ENCODE measurements at places on chromosomes 4 and X.

- DNase-seq: no peak
- H3K27ac ChIP-seq: no peak overlapping the region
- H3K27me3 ChIP-seq: no peaks in the 10 kb centered on the region
- no peaks in the 10 kb centered on the region for H3K36me3 ChIP-seq
- no peak overlapping the region for H3K4me3 ChIP-seq
These were observed 292.0 kb downstream of the CCSER1 start for GRCh38 chr4:90419124-90419711.

- no peak overlapping the region for H3K27ac ChIP-seq
- DNase-seq: no peak
- H3K36me3 ChIP-seq: no peaks in the 10 kb centered on the region
- H3K27me3 ChIP-seq: no peaks in the 10 kb centered on the region
- no peaks in the 10 kb centered on the region for H3K4me1 ChIP-seq
- H3K4me3 ChIP-seq: no peak overlapping the region
These were observed 505.6 kb downstream of the STIM2 start for GRCh38 chr4:27366104-27366823.

DNA sequence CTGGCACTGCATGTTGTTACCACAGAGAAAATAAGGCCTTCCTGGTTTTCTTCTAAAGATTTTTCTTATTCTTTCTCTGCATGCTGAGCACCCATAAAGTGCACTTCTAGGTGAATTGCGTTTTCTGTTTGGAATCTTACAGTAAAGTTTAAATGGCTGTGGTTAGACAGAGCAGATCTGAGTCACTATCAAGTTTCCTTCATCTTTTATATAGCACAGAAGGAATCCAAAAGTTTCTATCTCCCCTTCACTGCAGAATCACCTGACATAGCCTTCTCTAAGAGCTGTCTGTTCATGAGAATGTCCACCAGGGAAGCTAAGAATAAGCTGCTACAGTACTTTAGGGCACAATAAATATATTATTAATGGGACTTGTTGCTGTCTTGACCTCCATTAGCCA, 455.5 kb upstream of the FAM241A start:
- no peaks in the 10 kb centered on the region for H3K4me1 ChIP-seq
- H3K4me3 ChIP-seq: no peak overlapping the region
- no peaks in the 10 kb centered on the region for H3K36me3 ChIP-seq
- no peak overlapping the region for H3K27ac ChIP-seq
- no peak for DNase-seq

GRCh38 chrX:15680401-15680800, 15.8 kb upstream of the CLTRN start:
- peaks cover 7% of the 10 kb centered on the region for H3K36me3 ChIP-seq
- H3K27ac ChIP-seq: no peak overlapping the region

DNA sequence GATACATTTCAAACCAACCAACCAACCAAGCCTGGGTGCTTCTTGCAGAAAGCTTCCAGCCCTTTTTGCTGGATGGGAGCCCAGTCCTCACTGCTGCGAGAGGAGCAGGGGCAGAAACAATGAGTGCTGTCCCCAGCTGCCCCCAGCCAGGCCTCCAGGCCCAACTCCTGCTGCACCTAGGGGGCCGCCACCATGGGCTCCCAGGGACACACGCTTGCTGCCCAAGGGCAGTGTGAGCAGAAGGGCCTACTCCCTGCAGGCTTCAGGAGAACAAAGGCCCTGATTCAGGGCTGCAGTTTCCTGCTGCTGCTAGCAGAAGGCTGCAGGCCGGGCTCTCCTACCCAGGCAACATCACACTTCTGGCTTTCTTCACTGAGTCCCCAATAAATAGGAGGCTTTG, 37.7 kb upstream of the ENPP6 start:
- H3K4me1 ChIP-seq: no peaks in the 10 kb centered on the region

GRCh38 chrX:349196-349595, 30.6 kb upstream of the GTPBP6 start:
- H3K4me1 ChIP-seq: no peaks in the 10 kb centered on the region
- H3K4me3 ChIP-seq: no peak overlapping the region
- no peak for DNase-seq
- H3K36me3 ChIP-seq: no peaks in the 10 kb centered on the region
- H3K27me3 ChIP-seq: no peaks in the 10 kb centered on the region
- H3K27ac ChIP-seq: no peak overlapping the region

DNA sequence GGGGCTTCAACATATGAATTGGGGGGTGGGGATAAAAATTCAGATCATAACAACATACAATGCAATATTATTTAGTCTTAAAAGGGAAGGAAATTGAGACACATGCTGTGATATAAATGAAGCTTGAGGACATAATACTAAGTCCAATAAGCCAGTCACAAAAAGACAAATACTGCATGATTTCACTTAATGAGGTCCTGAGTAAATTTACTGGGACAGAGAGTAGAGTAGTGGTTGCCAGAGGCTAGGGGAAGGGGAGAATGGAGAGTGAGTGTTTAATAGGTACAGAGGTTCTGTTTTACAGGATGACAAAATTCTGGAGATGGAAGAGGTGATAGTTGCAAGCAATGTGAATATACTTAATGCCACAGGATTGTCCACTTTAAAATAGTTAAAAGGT, 89.2 kb upstream of the RAPGEF2 start:
- DNase-seq: no peak
- no peaks in the 10 kb centered on the region for H3K36me3 ChIP-seq
- H3K4me3 ChIP-seq: no peak overlapping the region
- peaks cover 13% of the 10 kb centered on the region for H3K4me1 ChIP-seq
- H3K27me3 ChIP-seq: no peaks in the 10 kb centered on the region

DNA sequence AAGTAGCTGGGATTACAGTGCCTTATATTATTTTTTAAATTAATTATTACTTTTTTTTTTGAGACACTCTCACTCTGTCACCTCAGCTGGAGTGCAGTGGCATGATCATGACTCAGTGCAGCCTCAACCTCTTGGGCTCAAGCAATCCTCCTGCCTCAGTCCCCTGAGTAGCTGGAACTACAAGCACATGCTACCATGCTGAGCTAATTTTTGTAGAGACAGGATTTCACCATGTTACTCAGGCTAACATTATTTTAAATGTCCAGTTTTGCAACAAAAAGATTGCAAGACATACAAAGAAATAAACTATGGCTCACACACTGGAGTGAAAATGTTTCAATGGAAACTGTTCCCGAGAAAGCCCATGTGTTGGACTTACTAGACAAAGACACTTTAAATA, 59.2 kb downstream of the MND1 start:
- H3K27ac ChIP-seq: no peak overlapping the region
- no peak for DNase-seq
- no peaks in the 10 kb centered on the region for H3K27me3 ChIP-seq
- no peak overlapping the region for H3K4me3 ChIP-seq
- peaks cover 4% of the 10 kb centered on the region for H3K4me1 ChIP-seq

DNA sequence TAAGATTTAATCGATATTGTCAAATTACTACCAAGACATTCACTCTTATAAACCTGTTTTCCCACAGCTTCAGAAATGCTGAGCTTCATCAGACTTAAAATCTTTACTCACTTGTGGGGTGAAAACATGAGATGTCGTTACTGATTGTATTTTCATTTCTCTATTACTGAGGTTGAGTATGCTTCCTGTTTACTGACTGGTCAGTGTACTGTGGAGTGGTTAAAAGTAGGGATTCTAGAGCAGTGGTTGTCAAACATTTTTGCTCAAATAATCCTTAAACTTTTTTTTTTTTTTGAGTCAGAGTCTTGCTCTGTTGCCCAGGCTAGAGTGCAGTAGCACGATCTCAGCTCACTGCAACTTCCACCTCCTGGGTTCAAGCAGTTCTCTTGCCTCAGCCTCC, 50.3 kb downstream of the NSUN7 start:
- H3K4me3 ChIP-seq: no peak overlapping the region
- H3K4me1 ChIP-seq: no peaks in the 10 kb centered on the region
- no peaks in the 10 kb centered on the region for H3K27me3 ChIP-seq
- no peak for DNase-seq
- H3K27ac ChIP-seq: no peak overlapping the region
- no peaks in the 10 kb centered on the region for H3K36me3 ChIP-seq

- no peaks in the 10 kb centered on the region for H3K36me3 ChIP-seq
- no peak overlapping the region for H3K4me3 ChIP-seq
- no peak for DNase-seq
- H3K27me3 ChIP-seq: no peaks in the 10 kb centered on the region
- H3K4me1 ChIP-seq: peaks cover 19% of the 10 kb centered on the region
- peak overlapping the region; percentile 88 for H3K27ac ChIP-seq
These were observed 36.3 kb upstream of the TENM3 start for GRCh38 chr4:182206916-182207315.

DNA sequence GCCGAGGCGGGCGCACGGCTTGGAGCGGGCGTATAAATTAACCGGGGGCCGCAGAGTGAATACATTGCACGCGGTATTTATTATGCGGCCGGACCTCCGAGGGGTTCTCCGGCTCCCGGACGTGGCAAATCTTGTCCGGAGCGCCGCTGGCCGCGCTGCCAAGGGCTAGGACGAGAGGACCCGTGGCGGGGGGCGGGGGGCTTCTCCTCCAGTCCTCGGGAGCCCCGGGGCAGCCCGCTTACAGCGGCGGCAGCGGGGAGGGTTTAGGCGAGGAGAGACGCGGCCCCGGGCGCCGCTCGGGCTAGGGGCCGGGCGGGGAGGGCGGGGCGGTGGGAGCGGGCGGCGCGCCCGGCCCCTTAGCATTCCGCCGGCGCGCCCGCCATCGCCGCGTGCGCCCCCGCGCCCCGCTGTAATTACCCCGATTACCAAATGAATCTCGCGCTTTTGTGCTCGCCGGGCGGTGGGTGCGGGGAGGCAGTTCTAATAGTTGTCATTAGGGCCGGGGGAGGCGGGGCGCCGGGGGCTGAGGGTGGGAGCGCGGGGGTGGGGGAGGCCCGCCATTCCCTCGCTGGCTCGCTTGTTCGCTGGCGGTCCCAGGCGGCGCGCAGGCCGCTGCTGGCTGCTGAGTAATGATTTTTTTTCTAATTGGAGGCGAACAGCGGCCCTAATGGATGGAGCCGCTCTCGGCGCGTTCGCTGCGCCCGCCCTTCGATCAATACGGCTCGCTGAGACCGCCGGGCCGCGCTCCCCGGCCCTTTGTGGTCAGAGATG, 276.6 kb downstream of the BCOR start:
- no peaks in the 10 kb centered on the region for H3K4me1 ChIP-seq
- H3K36me3 ChIP-seq: no peaks in the 10 kb centered on the region
- H3K27ac ChIP-seq: no peak overlapping the region
- DNase-seq: no peak

GRCh38 chr4:25955705-25956104, 41.7 kb downstream of the SMIM20 start:
- DNase-seq: no peak
- no peak overlapping the region for H3K27ac ChIP-seq
- no peaks in the 10 kb centered on the region for H3K36me3 ChIP-seq
- peaks cover 3% of the 10 kb centered on the region for H3K4me1 ChIP-seq

DNA sequence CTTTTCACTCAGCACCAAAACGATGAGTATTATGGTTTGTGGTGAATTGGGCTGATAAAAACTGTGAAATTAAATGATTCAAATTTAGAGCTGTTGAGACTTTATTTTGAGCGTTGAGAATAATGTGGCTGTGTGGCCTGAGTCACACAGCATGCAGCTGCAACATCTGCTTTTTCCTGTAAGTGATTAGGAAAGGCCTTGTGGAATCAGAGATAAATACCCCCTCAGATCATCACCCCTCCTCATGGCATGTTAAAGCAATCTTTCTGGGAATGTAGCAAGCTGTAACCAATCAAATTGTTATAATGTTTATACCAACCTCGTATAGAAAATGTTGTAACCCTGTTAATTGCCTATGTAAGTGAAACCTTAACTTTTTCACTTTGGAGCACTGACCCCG, 90.0 kb upstream of the GRPR start:
- no peaks in the 10 kb centered on the region for H3K36me3 ChIP-seq
- no peak overlapping the region for H3K4me3 ChIP-seq
- DNase-seq: no peak
- no peak overlapping the region for H3K27ac ChIP-seq
- H3K4me1 ChIP-seq: no peaks in the 10 kb centered on the region

DNA sequence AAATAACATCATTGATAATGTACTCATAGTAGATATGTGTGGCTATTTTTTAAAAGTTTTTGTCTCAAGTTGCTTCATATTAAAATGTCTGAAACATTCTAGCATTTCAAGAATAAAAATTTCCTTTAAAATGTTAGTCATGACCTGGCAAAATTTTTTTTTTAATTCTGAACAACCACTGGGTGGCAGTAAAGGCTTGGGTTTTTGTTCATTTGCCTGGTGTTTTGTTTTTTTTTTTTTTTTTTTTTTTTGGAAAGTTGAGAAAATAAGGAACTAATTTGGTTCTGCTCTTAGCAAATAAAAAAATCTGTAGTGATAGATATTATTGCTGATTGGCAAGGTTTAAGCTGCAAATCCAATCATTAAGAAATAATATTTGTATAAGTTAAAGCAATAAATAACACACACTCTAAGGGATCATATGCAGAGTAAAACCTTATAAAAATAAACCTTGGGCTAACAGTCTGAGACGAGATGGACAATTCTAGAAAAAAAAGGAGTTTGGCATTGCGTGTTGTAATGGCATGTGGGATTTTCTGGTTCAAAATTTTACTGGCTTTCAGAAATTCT, 81.4 kb downstream of the CEP44 start:
- DNase-seq: no peak
- no peaks in the 10 kb centered on the region for H3K4me1 ChIP-seq
- H3K36me3 ChIP-seq: no peaks in the 10 kb centered on the region
- H3K27ac ChIP-seq: no peak overlapping the region
- H3K27me3 ChIP-seq: no peaks in the 10 kb centered on the region
- H3K4me3 ChIP-seq: no peak overlapping the region

DNA sequence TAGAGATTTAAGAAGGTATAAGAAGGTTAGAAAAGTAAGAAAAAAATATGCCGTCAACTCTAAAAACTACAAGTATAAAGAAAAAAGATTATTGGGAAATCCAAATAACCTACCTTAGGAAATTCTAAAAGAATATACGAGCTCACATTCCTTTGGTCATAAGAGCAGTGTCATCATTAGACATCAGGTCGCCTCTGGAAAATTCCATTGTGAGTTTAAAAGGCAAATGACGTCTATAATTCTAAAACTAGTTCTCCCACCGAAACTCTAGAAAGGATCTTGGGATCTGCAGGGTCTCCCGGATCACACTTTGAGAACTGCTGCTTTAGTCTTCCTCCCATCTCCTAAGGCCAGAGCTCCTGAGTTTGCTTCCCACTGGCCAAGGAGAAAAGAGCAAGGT, 518 bp upstream of the SAT1 start:
- peak overlapping the region; percentile 41 for H3K4me3 ChIP-seq
- peaks cover 19% of the 10 kb centered on the region for H3K4me1 ChIP-seq
- H3K27me3 ChIP-seq: no peaks in the 10 kb centered on the region
- H3K27ac ChIP-seq: peak overlapping the region; percentile 81

DNA sequence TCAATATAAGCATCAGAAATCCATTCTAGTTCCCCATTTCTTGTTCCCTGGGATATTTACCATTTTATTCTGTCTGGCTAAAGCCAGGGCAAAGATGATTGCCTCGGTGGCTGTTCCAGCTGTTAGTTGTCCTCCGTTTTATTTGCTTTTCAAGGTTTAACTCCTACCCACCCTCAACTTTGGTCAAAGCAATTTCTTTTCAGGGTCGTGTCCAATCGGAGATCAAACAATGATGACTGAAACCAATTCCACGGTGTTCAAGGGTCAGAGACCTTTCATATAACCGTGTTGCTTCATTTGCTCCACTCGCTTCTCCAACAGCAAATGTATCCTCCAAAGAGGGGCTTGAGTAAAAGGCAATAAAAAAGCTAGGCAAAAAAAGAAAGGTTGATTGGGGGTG, 193.5 kb upstream of the FTHL17 start:
- no peak overlapping the region for H3K27ac ChIP-seq
- peak overlapping the region; percentile 35 for H3K4me3 ChIP-seq
- no peaks in the 10 kb centered on the region for H3K36me3 ChIP-seq
- H3K4me1 ChIP-seq: peaks cover 2% of the 10 kb centered on the region
- no peak for DNase-seq
- no peaks in the 10 kb centered on the region for H3K27me3 ChIP-seq

All from keratinocyte (primary cell).